ENCODE measurements at places on chromosomes 2 and 18.

DNA sequence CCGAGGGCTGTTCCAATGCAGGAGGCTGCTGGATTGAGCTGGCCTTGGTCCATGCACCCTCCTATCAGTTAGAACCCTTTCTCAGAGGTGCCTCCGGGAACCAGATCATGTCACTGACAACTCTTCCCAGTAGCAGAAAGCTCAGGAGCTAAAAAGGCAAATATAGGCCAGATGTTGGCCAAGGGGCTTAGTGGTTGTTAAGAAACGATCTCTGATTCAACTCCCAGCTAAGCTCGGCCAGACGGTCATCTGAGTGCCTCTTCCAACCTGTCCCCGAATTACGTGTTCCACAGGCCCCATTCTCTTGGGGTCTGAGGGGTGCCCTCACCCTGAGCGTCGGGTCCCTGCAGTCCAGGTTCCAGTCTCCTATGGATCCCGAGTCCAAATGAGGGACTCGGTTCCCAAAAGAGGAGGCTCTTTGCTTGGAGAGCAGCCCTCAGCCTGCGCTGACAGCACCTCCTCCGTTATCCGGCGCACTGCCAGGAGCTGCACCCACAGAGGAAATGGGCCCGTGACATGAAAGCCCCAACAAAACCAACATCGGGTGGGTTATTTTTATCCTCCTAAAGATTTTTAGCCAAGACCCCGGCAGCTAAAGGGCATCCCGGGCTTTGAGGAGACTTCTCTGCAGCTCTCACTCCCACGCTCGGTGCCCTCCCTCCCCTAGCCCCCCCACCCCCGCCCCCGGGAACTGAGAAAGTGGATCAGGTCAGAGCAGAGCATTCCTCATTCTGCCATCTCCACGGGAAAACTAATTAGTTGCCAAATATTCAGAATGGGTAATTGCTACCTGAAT, 106.6 kb upstream of the ID2 start:
- no peak for DNase-seq

DNA sequence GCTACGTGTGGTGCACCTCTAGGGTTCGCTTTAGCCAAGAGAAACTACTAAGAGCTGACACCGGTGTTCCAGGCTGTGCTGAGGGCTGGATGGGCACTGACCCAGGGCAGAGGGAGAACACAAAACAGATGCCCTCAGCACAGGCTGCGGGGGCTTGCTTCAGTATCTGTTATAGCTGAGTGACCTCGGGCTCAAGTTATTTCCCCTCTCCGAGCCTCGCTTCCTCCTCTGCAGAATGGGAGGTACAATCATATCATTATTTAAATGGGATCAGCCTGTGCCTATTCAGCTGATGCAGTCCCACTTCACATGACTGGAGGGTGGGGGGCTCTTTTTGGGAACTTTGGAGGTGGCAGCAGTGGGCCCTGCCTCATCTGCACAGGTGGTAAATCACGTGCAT, 156.1 kb upstream of the APCDD1 start:
- no peak for DNase-seq

DNA sequence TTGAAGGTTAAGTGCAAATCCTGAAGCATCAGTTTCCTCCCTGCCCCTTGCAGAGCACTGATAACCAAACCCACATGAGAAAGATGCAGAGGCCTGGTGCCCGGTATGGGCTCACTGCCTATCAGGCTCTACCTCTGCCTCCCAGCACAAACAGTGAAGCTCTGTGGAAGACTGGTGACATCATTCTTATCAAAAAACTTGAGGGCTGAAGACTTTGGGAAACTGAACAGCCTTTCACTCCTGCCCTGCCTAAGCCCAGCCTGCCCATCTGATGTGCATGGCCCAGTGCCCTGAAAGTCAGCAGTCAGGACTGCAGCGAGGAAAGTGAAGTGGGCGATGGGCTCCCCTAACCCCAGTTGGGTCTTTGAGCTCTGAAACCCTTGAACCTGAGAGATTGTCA, 174.8 kb upstream of the ARL4C start:
- DNase-seq: no peak

DNA sequence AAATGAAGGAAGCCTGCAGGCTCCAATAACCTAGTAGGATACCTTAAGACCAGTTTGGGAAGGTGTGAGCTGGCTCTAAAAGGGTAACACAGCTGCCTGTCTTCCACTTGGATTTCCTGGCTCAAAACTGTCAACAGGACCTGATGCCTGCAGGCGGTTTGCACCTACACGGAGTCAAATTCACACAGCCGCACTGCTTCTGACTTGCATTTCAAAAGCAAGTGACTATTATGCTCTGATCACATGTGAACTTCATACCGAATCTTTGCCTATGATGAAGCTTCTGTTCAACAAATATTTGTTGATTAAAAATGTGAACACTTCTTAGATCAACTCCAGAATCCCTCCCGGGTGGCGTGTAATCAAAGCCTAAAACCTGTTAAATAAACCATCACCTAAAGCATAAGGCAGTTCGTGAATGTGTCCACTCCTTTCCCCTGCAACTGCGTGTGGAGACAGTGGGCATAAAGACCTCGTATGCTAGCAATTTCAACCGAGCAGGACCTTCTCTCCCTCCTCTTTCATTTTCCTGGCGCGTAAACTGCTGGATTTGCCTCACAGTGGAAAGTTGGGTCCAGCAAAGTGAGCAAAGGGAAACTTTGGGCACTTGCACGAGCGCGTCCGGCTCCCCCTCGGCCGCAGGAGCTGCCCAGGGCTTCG, 784 bp downstream of the CRACDL start:
- DNase-seq: no peak

DNA sequence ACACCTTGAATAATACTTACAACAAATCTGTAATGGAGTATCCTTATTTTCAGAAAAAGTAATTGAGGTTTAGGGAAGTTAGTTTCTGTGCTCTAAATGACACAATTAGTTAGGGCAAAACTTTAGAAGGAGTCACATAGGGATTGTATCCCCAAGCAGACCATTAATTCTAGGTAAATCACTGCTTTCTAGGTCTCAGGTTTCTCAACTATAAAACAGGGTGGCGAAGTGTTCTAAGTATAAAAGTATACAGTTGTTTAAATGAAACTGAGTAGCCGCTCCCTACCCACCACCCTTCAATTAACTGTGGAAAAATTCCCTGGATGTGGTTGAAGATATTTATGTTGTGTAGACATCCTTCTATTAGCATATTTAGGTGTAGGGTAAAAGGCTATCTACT, 19.9 kb upstream of the TMEM178A start:
- no peak for DNase-seq

DNA sequence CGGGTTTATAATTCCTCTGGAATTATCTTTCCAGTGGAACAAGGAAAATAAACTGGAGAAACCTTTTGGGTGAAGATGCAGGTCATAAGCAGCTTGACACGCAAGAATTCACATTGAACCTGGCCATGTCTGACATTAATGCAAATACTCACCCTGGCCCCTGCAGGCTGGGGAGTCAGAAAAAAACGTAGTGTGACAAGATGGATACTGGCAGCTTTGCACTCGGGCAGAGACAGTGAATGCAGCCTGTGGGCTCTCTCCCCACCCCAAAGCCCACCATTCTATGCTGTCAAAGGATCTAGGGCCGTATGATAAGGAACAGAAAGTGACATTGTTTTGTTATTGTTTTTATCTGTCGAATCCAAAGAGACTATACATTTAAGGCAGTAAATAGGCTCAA, 223.1 kb downstream of the RBM43 start:
- no peak for DNase-seq

DNA sequence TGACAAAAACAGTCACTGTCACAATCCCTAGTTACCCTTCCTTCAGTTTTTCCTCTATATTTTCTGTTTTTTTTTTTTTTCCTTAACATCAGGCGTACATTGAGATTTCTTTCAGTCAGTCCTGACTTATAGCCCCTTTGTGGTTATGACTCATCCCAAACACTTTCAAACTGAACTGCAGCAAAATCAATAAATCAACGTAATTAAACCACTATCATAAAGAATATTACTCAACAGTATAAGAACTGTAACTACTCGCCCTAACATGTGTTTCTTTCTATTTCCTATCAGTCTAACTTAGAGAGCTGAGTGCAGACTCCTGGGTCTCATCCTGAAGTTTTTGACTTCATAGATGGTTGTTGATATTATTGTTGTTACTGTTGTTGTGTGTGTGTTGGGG, 523.5 kb downstream of the LRRTM4 start:
- no peak for DNase-seq

GRCh38 chr18:58201733-58202730, 158.0 kb downstream of the NEDD4L start:
- DNase-seq: no peak

DNA sequence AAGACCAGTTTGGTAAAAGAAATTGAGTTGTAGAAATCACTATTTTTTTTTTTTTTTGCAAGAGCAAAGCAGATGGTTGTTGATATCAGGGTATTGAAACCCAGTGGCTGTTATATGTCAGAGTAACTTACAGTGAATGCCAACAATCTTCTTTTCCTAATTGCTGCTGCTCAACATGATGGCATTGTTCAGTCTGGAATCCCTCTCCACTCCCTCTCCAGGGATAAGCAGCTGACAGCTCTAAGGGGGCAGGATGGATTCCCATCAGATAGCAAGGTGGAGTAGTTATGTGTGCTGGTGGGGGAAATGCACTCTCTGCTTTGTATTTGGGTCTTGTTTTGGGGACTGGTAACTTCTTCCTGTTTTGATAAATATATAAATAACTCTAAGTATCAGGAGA, 200.0 kb downstream of the PIK3C3 start:
- no peak for DNase-seq

DNA sequence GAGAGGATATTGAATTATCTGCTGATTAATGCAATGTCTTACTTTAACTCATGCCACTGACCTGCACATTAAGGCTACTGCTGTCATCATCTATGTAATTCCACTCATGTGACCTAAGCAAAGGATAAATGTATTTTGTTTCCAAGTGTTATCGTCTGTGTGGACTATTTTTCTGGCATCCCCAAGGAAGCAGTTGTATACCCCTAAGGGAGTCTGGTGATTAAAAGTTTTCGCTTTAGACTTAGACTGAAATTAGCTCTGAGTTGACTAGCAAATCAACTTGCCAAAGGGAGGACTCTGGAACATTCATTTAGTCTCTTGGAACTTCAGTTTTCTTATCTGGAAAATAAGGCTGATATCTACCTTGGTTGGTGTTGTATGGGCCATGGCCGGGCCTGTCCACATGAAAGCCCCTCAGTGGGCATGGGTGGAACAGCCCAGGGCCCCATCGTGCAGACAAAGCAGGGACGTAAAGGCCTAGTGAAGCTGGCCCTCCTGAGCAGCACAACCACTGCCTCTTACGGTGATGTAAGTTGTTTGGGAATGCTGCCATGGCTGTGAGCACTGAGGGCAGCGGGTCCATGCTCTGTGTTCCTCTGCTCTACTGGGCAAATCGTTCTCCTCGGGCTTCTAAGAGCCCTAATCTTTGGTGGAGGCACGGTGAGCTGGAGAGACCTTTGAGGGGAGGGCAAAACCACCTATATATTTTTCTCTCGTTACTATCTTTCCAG, 144.4 kb upstream of the RNF152 start:
- no peak for DNase-seq

DNA sequence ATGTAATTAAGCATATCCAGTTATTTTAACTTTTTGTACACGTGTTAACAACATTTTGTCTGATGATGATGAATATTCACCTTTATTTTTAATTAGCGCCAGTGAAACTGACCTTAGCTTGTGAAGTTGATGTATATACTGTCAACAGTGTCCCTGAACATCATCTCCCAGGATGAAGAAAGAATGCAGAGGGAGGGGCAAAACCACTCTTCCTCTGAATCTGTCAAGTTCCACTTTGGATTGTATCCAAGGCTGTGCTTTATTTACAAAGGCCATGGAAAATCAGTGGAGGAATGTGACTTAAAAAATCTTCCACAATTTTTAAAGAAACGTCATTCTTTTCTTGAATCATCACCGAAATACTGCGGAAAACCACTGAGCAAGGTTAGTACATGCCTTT, 4.5 kb upstream of the RMDN2 start:
- no peak for DNase-seq

GRCh38 chr2:209425471-209426071, 1.7 kb downstream of the MAP2 start:
- peak; percentile 75 for DNase-seq

DNA sequence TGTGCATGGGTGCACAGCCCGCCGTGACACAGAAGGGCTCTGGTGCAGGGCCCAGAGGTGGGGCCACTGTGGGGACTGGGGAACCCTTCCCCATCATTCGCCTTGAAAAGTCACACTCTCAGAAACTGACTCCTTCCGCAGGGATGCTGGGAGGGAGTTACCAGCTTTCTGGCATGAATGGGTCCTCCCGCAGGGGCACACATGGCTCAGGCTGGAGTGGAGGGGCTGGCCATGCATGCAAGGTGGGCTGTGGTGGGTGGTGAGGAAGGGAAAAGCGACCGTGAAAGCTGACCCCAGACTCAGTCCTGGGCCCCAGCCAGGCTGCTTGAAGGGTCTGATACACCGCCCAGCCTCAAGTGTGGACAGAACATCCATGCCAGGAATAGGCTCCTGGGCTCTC, 201.1 kb downstream of the TNS1 start:
- no peak for DNase-seq

- no peak for DNase-seq
Measured at GRCh38 chr18:36514778-36515177, 217.3 kb downstream of the FHOD3 start.

- DNase-seq: no peak
Measured at GRCh38 chr2:186940463-186940862, 91.5 kb upstream of the ZSWIM2 start.

DNA sequence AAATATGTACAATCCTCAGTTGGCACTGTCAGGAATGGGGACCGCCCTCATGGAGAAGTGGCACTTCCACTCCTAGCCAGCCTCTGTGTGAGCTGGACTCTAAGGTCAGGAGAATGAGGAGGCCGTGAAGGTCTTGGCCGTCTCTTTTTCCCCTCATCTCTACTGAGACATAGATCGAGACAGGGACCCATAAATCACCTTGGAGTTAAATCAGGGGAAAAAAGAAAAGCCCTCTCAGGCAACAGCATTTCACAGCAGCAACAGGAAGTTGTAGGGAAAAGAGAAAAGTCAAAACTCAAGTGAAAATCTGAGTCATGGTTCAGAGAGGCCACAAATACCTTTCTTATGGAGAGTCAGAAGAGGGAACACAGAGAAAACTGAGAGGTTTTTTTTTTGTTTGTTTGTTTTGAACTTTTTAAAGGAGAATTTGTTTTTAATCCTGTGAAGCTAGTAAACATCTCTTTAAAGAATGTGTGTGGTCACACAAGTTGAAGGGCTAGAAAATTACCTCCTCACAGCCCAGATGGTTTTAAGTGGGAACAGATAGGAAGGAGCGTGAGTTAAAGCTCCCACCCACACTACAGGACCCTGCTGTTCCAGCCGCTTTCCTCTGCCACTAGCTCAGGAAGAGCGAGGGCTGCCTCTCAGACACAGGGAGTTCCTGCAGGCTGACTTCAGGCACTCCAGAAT, 30.6 kb upstream of the CYP1B1 start:
- DNase-seq: no peak

GRCh38 chr2:239912938-239913635, 112.1 kb downstream of the NDUFA10 start:
- DNase-seq: no peak

- no peak for DNase-seq
Measured at GRCh38 chr2:214904634-214905033, 95.2 kb upstream of the BARD1 start.

GRCh38 chr18:23683155-23683554, 6.1 kb upstream of the LAMA3 start:
- no peak for DNase-seq

- peak; percentile 64 for DNase-seq
Measured at GRCh38 chr2:30994227-30995056, 143.8 kb downstream of the GALNT14 start.

GRCh38 chr2:168119515-168120141, 127.8 kb downstream of the STK39 start:
- DNase-seq: peak; percentile 66

- DNase-seq: no peak
Measured at GRCh38 chr2:25481381-25482300, 139.9 kb upstream of the DNMT3A start.
